ENCODE measurements at places on chromosomes 7 and 10. TPM values are rescaled to one million over a fixed set of nuclear protein-coding genes. Genes with fewer than 3 reads are reported as not detected.
A peak's percentile ranks its signal among the peaks of the same experiment; 100 is the strongest.

GRCh38 chr7:132430861-132431822 lies 145.1 kb downstream of the PLXNA4 start:
- peaks cover 67% of the 10 kb centered on the region for H3K4me1 ChIP-seq
- peak overlapping the region; percentile 76 for H3K27ac ChIP-seq
- H3K36me3 ChIP-seq: peaks cover 15% of the 10 kb centered on the region

GRCh38 chr10:8053446-8054243 lies 843 bp upstream of the GATA3 start:
- H3K27ac ChIP-seq: peak overlapping the region; percentile 91
- H3K4me3 ChIP-seq: peak overlapping the region; percentile 87
- H3K27me3 ChIP-seq: peaks cover 35% of the 10 kb centered on the region
- H3K4me1 ChIP-seq: peaks cover 48% of the 10 kb centered on the region
- peaks cover 5% of the 10 kb centered on the region for H3K36me3 ChIP-seq

ZNF488 gene
- 0.50 TPM for total RNA-seq

DNA sequence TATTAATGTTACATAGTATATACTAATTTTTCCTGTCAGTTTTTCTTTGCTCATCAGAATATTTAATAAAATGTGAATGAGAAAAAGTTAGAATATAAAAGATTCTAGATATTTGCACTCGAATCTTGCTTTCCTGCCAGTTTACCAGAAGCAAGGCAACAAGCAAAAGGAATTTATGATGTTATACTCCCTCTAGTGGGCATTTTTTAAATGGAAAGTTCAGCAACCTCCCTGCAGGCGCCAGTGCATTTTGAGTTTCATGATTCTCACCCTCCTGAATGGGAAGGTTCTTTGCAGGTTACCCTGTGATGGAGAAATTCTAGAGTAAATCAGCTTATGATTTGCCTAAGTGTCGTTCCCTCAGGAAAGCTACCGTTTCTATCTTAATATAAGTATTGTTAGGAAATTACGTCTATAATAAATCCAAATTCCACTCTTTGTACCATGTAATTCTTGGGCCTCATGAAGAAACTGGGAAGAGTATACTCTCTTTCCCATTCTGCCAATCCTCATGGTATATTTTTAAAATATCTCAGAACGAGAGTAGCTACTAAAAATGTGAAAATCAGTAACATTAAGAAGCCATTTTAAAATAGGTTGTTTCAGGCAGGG lies 350.0 kb downstream of the CRPPA start:
- DNase-seq: no peak
- H3K27ac ChIP-seq: no peak overlapping the region
- H3K4me3 ChIP-seq: no peak overlapping the region
- no peaks in the 10 kb centered on the region for H3K36me3 ChIP-seq
- no peaks in the 10 kb centered on the region for H3K4me1 ChIP-seq
- H3K27me3 ChIP-seq: peaks cover 10% of the 10 kb centered on the region

MYL10 gene
- total RNA-seq: not detected

DNA sequence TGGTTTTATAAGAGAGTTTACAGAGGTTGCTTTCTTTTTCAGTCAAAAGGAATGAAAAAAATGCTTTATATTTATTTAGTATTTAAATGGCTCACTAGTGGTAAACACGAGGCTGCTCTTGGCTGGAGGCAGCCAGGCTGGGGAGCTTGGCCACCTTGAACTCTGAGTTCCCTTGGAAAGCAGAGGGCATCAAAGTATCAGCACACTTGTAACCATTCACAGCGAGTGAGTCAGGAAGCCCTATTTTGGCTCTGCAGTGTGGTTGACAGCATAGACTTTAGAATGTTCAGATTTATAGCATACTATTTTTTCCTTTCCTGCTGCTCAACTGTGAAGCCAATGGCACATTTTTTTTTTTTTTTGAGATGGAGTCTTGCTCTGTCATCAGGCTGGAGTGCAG lies 51.6 kb downstream of the CYCS start:
- peaks cover 10% of the 10 kb centered on the region for H3K27me3 ChIP-seq
- no peak for DNase-seq
- H3K27ac ChIP-seq: no peak overlapping the region
- H3K36me3 ChIP-seq: no peaks in the 10 kb centered on the region

DNA sequence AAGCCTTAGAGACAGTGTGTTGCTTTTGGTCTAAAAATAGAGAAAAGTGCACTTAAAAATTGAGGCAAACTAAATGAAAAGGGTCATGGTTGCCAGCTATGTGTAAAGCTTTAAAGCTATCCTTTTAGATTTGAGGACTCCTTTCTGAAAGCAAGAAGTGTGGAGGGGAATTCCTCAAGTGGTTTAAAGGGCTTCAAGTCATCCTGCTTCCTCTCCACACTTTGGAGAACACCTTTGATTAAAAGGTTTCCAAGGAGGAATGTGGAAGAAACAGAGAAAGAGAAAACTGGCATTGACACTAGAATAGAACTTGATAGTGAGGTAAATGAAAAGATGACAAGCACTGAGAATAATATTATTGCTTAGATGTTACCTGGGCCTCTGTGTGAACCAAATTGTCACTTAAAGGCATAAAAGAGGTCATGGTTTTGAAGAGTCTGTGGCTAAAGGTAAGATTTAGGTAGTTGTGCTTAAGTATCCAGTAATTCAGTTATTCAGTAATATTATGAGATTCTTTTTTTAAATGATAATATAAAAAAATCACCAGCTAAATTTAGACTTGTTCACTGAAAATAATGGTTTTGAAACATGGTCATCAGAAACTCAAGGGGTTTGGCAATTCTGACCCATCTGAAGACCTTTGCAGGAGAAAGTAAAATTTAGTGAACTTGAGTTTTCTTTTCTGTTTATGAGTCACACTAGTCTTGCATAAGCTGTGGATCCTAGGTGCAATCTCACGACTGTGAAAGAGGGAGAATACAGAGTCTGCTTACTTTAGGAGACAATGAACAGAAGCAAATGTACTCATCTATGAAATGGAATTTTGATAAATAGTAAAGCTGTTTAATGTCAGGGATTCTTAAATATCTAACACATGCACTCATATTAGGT lies 466.0 kb downstream of the KIF20B start:
- H3K27me3 ChIP-seq: peaks cover 5% of the 10 kb centered on the region
- no peak overlapping the region for H3K4me3 ChIP-seq
- no peaks in the 10 kb centered on the region for H3K36me3 ChIP-seq
- DNase-seq: no peak

DNA sequence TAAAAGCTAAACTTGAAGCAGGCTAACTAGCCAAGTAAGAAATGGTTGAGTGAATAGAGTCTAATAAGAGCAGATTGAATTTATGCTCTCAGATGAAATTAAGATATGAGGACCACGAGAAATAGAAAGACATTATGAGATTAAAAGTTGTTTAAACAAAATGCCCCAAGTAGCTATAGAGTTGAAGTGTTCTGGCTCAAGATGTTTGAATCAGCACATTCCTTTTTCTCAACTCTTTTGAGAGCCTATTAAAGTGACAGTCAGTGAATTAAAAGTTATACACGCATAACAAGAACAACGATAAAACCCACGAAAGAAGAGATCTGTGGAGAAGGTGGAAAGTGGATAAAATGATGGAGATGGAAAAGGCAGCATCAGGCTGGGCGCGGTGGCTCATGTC lies 322.2 kb upstream of the ANKRD30A start:
- no peaks in the 10 kb centered on the region for H3K36me3 ChIP-seq
- no peak overlapping the region for H3K27ac ChIP-seq
- H3K4me1 ChIP-seq: no peaks in the 10 kb centered on the region
- DNase-seq: no peak

SYT15B gene
- 0.14 TPM for total RNA-seq

GRCh38 chr7:1552200-1552599 lies 3.8 kb downstream of the TMEM184A start:
- DNase-seq: no peak
- H3K4me3 ChIP-seq: no peak overlapping the region
- no peak overlapping the region for H3K27ac ChIP-seq
- H3K27me3 ChIP-seq: no peaks in the 10 kb centered on the region

GRCh38 chr7:1403638-1404459 lies 55.4 kb downstream of the MICALL2 start:
- no peak for DNase-seq
- peaks cover 74% of the 10 kb centered on the region for H3K27me3 ChIP-seq
- H3K36me3 ChIP-seq: no peaks in the 10 kb centered on the region
- H3K4me1 ChIP-seq: peaks cover 5% of the 10 kb centered on the region

DNA sequence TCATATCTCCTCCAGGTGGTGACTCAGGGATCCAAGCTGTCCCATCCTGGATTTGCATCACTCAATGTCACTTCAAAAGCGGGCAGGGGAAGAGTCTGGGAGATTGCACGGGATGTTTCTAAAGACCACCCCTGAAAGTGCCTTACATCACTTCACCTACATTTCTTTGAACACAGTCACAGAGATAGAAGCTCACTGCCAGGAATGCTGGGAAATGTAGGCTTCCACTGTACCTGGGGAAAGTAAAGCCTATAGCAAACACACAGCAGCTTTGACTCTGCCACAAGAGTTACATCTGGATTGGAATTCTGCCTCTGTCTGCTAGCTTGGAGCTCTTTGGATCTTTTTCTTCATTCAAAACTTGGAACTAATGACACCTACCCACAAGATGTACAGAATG lies 300.9 kb downstream of the WDR11 start:
- H3K27ac ChIP-seq: no peak overlapping the region
- no peak overlapping the region for H3K4me3 ChIP-seq
- H3K36me3 ChIP-seq: no peaks in the 10 kb centered on the region
- no peak for DNase-seq

TMEM130 gene
- total RNA-seq: not detected

DNA sequence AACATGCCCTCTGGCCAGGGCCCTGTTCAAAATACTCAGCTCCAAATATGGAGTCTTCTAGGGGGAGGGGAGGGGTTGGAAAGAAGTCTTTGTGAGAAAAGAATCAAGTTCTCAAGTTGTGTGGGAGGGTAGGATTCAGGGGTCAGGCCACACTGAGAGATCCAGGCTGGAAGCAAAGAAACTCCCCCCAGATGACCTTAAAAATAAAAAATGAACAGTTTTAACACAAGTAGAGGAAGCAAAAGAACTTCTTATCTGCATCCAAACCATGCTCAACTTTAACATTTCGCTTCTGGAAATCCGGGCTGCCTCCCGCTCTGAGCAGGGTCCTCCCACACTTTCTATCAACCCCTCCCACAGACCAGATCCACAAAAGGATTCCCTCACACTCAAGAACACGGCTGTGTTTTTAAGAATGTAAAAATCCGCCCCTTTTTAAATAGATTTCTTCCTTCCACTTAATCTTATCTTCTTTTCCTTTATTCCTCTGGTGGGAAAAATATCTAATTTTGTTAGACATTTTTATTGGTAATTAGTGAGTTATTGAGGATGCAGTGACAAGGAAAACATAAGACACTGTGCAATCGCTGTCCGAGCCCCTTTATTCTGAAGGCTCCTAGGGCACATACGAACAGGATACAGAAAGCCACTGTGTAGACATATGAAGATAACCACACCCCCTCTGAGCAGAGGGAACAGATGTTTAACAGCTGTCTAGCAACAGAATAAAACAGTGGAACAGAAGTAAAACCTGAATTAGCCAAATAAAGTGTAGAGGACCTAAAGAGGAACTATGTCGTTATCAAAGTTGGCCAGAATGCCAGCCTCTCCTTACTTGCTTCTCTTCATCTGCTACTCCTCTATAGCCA lies 43.8 kb downstream of the CYTH3 start:
- peaks cover 15% of the 10 kb centered on the region for H3K4me1 ChIP-seq
- H3K36me3 ChIP-seq: no peaks in the 10 kb centered on the region
- peak overlapping the region; percentile 35 for H3K4me3 ChIP-seq
- no peak for DNase-seq
- H3K27me3 ChIP-seq: peaks cover 22% of the 10 kb centered on the region
- no peak overlapping the region for H3K27ac ChIP-seq

WEE2 gene
- not detected for total RNA-seq

DNA sequence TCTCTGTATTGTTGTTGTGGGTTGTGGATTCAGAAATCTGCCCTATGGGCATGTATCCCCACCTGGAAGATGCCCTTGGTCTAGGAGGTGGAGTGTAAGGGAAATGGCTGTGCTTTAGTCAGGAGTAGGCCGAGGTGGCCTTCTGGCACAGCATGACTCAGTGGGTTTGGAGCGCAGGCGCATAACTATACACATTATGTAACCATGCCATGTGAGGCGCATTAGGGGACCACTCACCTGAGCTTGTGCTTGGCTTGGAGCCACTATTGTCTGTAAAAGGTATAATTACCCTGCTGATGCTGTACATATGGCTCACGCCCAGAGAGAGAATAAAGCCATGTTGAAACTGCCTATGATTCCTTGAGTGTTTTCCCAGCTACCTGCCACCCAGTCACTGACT lies 20.6 kb upstream of the ADAMTS14 start:
- peaks cover 2% of the 10 kb centered on the region for H3K36me3 ChIP-seq
- H3K4me3 ChIP-seq: no peak overlapping the region
- peaks cover 6% of the 10 kb centered on the region for H3K4me1 ChIP-seq
- no peak overlapping the region for H3K27ac ChIP-seq

DNA sequence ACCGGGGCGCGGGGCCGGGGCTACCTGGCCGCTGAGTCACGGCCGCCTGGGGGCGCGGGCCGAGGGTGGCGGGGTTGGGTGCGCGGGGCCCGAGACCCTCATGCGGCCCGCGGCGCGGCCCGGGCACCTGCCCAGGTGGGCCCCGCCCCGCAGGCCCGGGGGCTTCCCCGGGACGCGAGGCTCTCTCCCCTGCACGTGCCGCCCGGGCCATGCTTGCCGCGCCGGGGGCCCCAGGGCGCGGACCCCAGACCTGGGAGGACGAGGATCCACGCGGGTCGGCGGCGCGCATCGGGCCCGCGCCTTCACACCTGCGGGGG lies 402 bp downstream of the MAFK start:
- H3K27me3 ChIP-seq: peaks cover 1% of the 10 kb centered on the region
- H3K4me3 ChIP-seq: no peak overlapping the region
- H3K36me3 ChIP-seq: peaks cover 6% of the 10 kb centered on the region
- H3K4me1 ChIP-seq: peaks cover 22% of the 10 kb centered on the region
- no peak overlapping the region for H3K27ac ChIP-seq

DNA sequence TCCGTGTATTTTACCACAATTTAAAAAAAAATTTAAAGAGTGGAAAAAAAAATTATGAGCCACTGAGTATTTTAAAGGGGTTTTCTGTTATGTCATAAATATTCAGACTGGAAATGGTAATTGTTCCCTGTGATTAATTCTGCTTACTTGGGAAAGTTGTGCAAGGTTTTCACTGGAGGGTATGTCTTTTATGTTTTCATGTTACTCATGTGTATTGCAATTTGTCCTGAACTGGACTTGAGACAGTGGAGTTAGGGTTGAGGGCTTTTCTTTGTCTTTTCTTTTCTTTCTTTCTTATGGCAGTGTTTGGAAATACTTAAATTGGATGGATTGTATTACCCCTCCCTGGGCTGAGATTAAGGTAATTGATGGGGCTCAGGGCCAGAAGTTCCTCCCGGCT lies 257.7 kb downstream of the BAMBI start:
- H3K36me3 ChIP-seq: no peaks in the 10 kb centered on the region
- no peak for DNase-seq
- H3K27ac ChIP-seq: no peak overlapping the region

GRCh38 chr7:21784989-21785388 lies 160.7 kb downstream of the CDCA7L start:
- H3K4me1 ChIP-seq: no peaks in the 10 kb centered on the region
- no peak for DNase-seq
- H3K4me3 ChIP-seq: no peak overlapping the region
- no peaks in the 10 kb centered on the region for H3K36me3 ChIP-seq

- DNase-seq: no peak
- H3K27ac ChIP-seq: no peak overlapping the region
- H3K36me3 ChIP-seq: peaks cover 42% of the 10 kb centered on the region
- no peaks in the 10 kb centered on the region for H3K27me3 ChIP-seq
These were observed 9.8 kb downstream of the SRGN start for GRCh38 chr10:69097729-69098128.

All from activated naive CD8-positive, alpha-beta T cell treated with anti-CD3 and anti-CD28 coated beads for 36 hours (primary cell).